ENCODE measurements at places on chromosomes 7 and 10.

GRCh38 chr7:117480055-117480362 lies 184 bp downstream of the CFTR start:
- no peak for DNase-seq

GRCh38 chr10:131654471-131655087 lies 246.2 kb upstream of the PPP2R2D start:
- DNase-seq = no peak

GRCh38 chr7:77631820-77632219 lies 64.4 kb upstream of the RSBN1L start:
- no peak for DNase-seq

- no peak for DNase-seq
These were observed 38.3 kb upstream of the VCL start for GRCh38 chr10:73959484-73960243.

DNA sequence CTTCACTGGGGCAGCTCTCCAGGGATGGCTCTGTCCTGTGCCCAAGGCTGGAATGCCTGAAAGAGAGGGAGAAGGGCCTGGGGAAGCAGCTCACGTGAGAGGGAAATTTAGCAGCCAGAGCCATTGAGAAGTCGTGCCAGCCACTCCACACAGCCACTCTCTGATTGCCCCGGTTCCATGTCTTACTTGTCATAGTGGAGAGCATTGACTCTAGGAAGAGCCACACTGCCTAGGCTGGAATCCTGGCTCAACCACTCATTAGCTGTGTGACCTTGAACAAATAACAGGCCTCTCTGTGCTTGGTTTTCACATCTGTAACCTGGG lies 728.0 kb downstream of the PARD3 start:
- no peak for DNase-seq

DNA sequence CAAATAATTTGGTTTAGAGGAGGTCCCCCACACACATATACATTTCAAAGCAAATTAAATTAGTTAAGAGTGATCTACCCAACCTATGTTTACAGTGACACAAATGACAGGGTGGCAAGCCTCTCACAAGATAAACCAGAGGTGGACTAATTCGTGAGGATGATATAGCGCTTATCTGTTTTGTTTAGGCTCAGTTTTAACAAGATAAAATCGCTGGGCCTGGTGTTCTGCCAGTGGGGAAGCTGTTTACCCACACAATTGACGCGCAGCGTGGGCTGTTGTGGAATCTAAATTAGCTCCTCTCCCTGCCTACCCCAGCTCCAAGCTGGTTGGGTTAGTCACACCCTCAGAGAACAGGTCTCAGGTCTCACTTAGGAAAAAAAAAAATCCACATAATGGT lies 16.7 kb upstream of the PLXNA4 start:
- no peak for DNase-seq

DNA sequence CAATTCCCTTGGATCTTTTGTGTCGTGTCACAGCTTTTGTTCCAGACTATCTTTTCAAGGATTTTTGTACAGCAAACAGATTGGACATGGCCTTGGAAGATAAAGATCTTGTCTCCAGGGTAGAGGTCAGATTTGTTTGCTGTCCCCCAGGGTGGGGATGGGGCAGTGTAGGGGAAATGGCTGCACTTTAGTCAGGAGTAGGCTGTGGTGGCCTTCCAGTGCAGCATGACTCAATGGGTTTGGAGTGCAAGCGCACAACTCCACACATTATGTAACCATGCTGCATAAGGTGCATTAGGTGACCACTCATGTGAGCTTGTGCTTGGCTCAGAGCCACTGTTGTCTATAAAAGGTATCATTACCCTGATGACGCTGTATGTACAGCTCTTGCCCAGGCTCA lies 23.9 kb upstream of the ADAMTS14 start:
- no peak for DNase-seq

- DNase-seq = no peak
These were observed 141.7 kb downstream of the EGFR start for GRCh38 chr7:55160539-55160938.

DNA sequence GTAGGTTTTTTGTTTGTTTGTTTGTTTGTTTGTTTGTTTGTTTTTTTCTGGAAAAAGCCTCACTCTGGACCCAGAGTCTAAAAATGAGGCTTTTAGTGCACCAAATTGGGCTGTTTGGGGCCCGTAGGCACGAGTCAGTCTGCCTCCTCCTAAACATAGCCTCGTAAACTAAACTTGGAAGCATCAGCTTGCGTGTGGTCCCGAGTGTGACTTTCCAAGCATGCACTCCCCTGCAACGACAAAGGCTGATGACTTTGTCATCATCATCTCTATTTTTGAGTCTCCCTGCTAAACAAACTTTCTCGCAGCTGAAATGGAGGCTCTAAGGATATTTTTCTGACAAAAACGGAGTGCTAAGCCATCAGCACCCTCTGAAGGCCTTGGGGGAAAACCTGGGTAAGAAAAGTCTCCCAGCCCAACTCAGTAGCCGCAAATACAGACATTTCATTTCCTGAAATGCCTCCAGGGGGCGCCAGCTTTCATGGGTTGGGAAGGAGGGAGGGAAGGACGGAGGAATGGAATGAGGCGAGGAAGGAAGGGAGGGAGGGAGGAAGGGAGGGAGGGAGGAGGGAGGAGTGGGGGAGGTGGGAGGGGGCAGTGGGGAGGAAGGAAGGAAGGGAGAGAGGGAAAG lies 245.9 kb downstream of the KCNMA1 start:
- DNase-seq = peak; percentile 31

DNA sequence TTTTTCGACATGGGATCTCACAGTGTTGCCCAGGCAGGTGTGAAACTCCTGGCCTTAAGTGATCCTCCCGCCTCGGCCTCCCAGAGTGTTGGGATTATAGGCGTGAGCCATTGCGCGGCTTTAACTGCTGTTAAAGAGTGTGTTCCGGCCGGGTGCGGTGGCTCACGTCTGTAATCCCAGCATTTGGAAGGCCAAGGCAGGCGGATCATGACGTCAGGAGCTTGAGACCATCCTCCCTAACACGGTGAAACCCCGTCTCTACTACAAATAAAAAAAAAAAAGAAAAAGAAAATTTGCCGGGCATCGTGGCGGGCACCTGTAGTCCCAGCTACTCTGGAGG lies 1.1 kb downstream of the RABGEF1 start:
- DNase-seq = no peak

- DNase-seq = no peak
These were observed 904.4 kb upstream of the LRRTM3 start for GRCh38 chr10:66021423-66021822.

GRCh38 chr7:41975849-41976248 lies 261.2 kb downstream of the GLI3 start:
- DNase-seq = no peak

DNA sequence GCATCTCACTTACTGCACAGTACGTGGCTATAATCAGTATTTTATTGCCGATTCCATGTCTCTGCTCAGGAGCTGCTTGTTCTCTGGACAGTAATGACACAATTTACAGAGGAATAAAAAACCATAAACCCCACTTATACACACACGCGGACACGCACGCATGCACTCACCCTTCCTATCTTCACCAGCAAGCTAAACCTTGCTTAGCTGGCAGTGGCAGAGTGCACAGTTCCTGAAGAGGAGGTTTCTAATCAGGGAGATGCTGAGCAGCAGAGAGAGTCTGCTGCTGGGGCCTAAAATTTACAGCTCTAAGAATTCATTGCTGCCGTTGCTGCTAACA lies 66.3 kb downstream of the SND1 start:
- DNase-seq = no peak

GRCh38 chr10:89019569-89020327 lies 29.1 kb downstream of the FAS start:
- no peak for DNase-seq

- no peak for DNase-seq
These were observed 40.0 kb downstream of the ZNF438 start for GRCh38 chr10:30991647-30992011.

DNA sequence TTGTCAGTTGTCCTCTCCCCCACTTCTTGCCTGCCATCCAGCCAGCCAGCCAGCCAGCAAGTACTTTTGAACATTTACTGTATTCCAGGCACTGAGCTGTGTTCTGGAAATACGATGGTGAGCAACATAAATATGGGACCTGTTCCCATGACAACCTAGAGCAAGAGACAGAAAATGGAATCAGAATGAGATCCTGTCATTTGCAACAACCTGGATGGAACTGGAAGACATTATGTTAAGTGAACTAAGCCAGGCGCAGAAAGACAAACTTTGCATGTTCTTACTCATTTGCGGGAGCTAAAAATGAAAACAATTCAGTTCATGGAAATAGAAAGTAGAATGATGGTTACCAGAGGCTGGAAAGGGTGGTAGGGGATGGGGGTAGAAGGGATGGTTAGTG lies 140.7 kb downstream of the ICA1 start:
- no peak for DNase-seq

GRCh38 chr7:118305671-118306070 lies 81.2 kb downstream of the ANKRD7 start:
- DNase-seq = no peak

- no peak for DNase-seq
These were observed 269.2 kb downstream of the MAD1L1 start for GRCh38 chr7:1963575-1963974.

Data from NCI-H2171 treated with DMSO at 0.1 percent for 48 hours (cell line).